Stimulated activated CD4-positive, alpha-beta T cell treated with anti-CD3 and anti-CD28 coated beads, Interleukin-12 subunit alpha, Interleukin-12 subunit beta, amount 100 ng/mL, for 4 hours (primary cell): ENCODE measurements at places on chromosomes 6 and 20.

DNA sequence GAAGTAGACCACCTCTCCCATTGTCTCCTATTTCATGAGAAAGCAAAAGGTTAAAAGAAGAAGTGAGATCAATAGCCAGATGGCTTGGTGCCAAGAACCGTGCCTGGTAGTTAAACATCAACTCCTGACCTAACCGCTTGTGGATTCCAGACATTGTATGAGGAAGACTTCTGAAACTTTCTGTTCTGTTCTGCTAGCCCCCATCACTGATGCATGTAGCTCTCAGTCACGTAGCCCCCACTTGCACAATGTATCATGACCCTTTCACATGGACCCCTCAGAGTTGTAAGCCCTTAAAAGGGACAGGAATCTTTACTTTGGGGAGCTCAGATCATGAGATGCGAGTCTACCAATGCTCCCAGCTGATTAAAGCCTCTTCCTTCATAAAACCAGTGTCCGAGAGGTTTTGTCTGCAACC is 301.2 kb downstream of the RNGTT start:
- no peak for DNase-seq

GRCh38 chr6:29631860-29632731 is 887 bp downstream of the GABBR1 start:
- DNase-seq, result peak; percentile 52

GRCh38 chr20:8536262-8536618 is 404.2 kb downstream of the PLCB1 start:
- DNase-seq, result no peak

- DNase-seq, result no peak
These were observed 147.2 kb upstream of the GGTLC1 start for GRCh38 chr20:24135781-24136180.

- DNase-seq, result no peak
These were observed 652.0 kb upstream of the NOX3 start for GRCh38 chr6:156107624-156108101.

GRCh38 chr6:14423955-14424354 is 306.4 kb downstream of the CD83 start:
- no peak for DNase-seq

DNA sequence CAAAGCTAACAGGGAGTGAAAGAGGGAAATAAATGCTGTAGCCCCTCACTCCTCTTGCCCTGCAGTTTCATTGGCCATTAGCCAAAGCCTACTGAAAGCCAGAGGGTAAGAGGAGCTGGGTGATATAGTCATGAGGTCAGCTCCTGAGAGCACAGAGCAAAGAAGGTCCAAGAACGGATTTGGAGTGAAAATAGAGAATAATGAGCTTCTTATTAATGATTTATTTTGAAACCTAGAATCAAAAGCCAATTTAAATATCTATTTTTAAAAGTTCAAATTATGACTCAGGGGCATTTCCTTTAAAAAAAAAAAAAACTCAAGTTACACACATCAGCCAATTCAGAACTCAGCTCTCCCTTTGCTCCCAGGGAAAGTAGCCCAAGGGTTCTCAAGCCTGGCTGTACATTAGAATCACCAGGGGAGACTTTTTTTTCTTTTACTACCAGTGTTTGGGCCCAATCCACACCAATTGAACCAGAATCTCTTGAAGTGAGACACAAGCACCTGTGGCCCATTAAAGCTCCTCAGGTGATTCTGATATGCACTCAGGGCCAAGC is 79.1 kb downstream of the SNAP25 start:
- DNase-seq, result no peak

GRCh38 chr6:33286946-33287914 is 1.8 kb downstream of the WDR46 start:
- no peak for DNase-seq

GRCh38 chr6:117477988-117478852 is 4.3 kb upstream of the DCBLD1 start:
- DNase-seq, result no peak

DNA sequence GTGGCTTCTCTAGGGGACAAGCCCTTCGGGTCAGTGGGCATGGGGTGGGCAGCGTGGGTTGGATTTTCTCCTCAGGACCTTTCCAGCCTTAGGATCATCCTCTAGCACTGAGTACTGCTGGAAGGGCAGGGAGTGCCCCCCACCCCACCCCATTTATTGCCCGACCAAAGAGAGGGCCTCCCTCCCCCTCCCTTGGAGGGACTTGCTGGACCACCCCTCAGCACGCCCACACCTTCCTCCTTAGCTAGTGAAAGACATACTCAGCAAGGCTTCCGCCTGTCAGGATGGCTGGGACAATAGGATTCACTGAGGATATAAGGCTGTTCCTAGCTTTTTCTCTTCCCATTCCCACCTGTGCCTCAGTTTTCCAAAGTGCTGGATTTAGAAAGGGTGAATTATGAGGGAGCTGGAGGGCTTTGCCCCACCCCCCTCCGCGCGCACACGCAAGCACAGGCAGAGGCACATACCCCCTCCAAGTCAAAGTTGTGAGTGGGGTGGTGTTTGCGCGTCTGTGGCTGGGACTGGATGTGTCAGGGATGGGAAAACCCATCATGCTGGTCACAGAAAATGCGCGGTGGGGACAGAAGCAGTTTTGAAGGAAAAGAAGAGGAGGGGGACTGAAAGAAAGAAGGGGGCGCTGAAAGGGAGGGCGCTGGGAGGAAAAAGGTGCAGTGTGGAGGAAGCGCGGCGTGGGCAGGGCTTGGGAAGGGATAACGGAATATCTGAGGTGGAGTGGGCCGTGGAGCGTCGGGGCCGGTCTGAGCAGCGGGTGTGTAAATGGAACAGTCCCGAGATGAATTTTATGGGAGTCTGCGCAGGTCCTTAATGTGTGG is 693 bp upstream of the SLC29A1 start:
- peak; percentile 19 for DNase-seq

GRCh38 chr6:141077355-141078333 is 1055.1 kb upstream of the GJE1 start:
- no peak for DNase-seq

- DNase-seq, result peak; percentile 23
These were observed 42.8 kb upstream of the HFE start for GRCh38 chr6:26044140-26045064.

DNA sequence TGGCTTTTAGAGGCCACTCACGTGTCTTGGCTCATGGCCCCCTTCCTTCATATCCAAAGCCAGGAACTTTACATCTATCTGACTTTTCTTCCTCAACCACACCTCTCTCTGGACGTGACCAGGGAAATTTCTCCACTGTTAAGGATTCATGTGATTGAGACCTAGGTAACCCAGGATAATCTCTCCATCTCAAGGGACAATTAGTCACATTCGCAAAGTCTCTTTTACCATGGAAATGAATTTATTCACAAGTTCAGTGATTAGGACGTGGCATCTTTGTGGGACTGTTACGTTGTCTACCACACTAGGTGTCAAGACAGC is 227.5 kb upstream of the RAB32 start:
- DNase-seq, result no peak

- DNase-seq, result no peak
These were observed 431.8 kb downstream of the CD83 start for GRCh38 chr6:14549304-14549770.

DNA sequence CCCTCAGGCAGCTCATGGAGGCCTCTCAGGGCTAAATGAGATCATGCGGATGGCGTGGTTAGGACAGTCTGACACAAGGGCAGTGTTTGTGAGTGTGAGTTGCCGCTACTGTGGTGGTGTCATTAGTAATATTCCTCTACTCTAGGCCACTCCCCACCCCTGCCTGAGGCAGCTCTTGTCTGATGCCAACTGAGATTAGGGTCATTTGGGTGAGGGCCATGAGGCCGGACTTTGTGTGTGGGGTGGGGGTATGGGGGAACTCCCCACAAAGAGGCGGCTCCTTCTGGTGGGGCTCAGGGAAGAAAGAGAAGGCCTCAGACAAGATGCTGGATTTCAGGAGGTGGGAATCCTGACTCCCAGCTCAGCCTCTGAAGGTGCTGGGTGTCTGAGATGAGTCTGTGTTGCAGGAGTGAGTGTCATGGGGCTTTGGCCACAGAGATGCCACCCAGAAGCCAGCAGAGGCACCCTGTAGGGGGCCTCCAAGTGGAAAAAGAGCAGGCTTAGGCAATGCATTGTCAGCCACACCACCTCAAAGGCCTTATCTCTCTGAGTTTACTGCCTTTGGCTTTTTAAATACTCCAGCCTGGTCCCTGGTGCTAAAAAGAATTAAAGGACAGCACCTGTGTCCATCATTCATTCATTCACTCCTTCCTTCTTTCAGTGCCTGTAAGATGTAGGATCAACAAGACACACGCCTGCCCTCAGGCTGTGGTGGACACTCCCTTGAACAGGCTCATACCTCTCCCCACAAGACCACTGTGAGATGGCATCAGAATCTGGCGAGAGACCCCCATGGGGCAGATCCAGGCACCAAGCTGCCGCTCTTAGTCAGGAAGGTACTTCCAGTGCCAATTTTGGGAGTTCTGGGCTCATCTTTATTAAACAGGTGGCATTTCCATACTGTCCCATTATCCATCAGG is 175.2 kb downstream of the MRPL14 start:
- no peak for DNase-seq
